Activated naive CD8-positive, alpha-beta T cell treated with anti-CD3 and anti-CD28 coated beads for 36 hours (primary cell): ENCODE measurements at places on chromosomes 12 and 14.

- DNase-seq, result no peak
Observed at GRCh38 chr12:4825011-4825858, 84.5 kb upstream of the KCNA1 start.

DNA sequence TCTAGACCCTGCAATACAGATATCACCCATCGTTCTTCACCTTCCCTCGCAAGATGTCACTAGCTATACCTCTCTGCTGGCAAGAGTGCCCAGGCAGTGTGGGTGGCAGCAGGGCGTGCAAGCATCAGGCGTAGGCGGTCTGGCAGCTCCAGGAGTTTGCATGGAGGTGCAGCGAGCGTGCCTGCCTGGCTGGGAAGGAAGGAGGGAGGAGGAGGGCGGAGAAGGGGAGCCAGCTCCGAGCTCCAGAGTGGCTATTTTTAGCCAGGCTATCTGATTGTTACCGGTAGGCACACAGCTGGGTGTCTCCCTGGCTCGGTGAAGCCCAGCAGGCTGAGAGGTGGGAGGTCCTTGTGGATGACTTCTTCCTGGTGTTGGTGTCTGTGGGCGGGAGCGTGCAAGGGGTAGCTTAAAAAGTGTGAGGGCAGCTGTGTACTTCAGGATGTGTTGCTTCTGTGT is 6.2 kb downstream of the FOXJ2 start:
- DNase-seq, result peak; percentile 45

- DNase-seq, result no peak
Observed at GRCh38 chr14:32621585-32621984, 292.5 kb downstream of the AKAP6 start.

GRCh38 chr12:129009833-129010622 is 156.8 kb downstream of the GLT1D1 start:
- DNase-seq, result no peak

- no peak for DNase-seq
Observed at GRCh38 chr12:109881752-109882151, 1.4 kb upstream of the GLTP start.
